AG09309 (cell line): ENCODE measurements at places on chromosomes 3 and 15.

- DNase-seq: no peak
Measured at GRCh38 chr3:63952248-63952594, 40.0 kb upstream of the SCAANT1 start.

DNA sequence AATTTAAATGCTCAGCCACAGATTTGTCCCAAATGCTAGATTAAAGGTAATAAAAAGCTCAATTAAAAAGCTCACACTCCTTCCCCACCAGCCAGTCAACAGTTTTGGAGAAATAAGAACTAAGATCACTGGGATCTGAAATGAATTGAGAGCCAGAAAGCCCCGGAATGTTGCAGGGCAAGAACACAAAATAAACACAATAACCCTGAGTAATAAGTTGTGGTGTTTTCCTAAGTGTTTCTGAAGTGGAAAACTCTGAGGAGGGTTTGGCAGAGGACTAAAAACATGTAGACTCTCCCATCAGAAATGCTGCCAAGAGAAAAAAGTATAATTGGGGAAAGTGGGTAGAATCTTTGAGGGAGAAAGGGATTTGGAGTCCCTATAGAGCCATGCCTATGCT is 127.8 kb downstream of the ABI3BP start:
- no peak for DNase-seq

GRCh38 chr3:157103280-157103679 is 56.7 kb downstream of the CCNL1 start:
- no peak for DNase-seq

DNA sequence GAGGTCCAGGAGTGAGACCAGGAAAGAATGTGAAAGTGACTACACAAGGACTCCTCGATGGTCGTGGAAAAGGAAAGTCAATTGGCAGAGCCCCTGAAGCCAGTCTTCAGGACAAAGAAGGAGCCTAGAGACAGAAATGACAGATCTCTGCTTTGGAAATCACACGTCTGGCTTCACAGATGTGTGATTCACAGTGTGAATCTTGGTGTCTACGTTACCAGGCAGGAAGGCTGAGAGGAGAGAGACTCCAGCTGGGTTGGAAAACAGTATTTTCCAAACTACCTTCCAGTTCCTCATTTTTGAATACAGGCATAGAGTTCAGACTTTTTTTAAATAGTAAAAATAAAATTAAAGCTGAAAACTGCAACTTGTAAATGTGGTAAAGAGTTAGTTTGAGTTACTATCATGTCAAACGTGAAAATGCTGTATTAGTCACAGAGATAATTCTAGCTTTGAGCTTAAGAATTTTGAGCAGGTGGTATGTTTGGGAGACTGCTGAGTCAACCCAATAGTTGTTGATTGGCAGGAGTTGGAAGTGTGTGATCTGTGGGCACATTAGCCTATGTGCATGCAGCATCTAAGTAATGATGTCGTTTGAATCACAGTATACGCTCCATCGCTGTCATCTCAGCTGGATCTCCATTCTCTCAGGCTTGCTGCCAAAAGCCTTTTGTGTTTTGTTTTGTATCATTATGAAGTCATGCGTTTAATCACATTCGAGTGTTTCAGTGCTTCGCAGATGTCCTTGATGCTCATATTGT is 6.0 kb downstream of the CCR2 start:
- DNase-seq: no peak

DNA sequence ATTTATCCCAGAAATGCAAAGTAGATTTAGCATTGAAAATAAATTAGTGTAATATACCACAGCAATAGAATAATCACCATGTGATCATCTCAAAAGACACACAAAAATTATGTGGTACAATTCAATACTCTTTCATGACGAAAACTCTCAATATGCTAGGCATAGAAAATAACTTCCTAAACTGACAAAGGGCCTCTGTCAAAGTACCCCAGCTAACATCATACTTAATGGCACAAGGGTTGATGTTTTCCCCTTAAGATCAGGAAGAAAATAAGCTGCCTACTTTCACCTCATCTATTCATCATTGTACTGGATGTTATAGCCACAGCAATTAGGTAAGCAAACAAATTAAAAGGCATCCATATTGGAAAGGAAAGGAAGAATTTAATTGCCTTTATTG is 22.7 kb upstream of the NIPA2 start:
- no peak for DNase-seq

DNA sequence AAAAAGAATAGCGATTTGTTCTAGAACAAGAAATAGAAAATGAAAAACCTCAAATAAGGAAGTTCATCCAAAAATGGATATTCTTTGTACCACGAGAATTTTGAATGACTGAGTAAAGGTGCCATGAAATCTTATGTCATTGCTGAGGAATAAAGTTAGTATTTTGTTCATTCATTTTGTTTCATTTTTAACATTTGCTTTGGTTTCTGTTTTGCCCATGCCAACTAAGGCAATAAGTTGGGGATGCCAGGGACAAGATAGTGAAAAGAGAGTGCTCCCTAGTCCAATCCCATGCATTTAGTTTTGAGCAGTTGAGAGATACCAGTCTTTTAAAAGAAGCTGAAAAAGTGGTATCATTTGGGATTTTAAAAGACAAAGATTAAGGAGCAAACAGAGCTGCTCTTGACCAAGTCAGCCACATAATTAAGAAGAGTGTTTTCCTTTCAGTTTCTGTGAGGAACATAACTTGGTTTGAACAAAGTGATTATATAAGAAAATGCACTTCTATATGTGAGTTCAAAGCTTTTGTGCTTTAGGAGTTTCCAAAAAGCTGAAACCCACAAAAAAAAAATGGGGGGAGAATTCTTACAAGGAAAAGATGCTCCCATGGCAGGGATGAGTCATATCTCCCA is 201.4 kb downstream of the PLOD2 start:
- no peak for DNase-seq

- no peak for DNase-seq
Measured at GRCh38 chr3:195071916-195072820, 198.8 kb downstream of the XXYLT1 start.

GRCh38 chr15:35748105-35748504 is 202.1 kb upstream of the DPH6 start:
- DNase-seq: no peak

DNA sequence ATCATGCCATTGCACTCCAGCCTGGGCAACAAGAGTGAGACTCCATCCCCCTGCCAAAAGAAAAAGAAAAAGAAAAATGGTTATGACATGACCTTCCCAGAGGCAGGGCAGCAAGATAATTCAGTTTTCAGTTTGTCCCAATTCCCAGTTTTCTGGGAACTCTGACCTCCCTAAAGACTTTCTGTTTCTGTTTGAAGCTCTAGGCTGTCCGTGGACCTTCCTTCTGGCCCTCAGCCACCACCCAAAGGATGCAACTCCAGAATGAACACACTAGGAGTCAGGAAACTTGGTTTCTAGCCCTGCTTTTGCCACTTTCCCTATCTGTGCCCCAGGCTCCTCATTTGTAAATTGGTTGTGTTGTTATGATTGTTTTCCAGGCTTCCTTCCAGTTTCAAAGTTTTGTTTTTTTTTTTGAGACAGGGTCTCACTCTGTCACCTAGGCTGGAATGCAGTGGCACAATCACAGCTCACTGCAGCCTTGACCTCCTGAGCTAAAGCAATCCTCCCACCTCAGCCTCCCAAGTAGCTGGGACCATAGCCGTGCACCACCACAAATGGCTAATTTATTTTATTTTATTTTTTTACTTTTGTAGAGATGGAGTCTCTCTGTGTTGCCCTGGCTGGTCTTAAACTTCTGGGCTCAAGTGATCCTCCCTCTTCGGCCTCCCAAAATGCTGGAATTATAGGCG is 68.6 kb downstream of the CDC25A start:
- DNase-seq: no peak
